Testis (tissue), 5 donors: ENCODE measurements at places on chromosomes 16 and 17. TPM values are rescaled to one million over a fixed set of nuclear protein-coding genes. Genes with fewer than 3 reads are reported as not detected.

GRCh38 chr17:68384471-68384870, 72.8 kb downstream of the WIPI1 start:
- no peak for DNase-seq

DNA sequence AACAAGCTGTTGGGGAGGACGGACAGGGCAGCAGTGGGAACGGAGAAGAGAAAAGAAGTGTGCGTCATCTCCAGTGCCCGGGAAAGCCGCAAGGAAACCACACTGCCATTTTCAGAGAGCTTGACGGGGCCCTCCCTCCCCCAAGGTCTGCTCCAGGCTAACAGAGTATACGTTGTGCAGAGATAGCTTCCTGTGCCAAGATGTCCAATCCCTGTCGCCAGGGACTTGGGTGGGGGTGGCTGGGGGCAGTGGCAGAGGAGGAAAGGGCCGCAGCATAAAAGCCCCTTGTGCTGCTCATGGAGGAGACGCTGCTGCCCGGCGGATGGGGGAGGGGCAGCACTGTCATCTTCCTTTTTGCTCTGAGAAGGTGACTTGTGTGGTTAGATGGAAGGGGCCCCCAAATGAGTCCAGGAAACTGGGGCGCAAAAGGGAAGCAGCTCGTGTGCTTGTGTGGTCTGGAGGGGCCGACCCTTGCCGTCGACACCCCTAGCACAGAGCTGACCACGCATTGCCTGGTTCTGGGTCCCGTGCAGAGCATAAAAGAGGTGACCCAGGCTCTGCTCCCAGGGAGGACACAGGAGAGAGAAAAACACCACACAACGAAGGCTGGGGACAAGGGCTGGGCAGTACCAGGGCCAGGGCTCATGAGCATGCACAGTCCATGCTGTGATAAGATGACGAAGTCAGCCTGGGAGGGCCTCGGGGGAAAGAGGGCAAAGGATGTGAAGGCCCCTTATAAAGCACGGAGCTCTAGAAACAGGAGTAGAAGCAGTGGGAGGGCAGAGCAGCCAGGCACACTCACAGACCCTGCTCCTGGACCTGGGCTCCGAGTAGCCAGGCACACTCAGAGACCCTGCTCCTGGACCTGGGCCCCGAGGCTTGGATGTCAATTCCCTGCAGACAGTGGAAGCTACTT, 372.7 kb downstream of the SLC39A11 start:
- no peak for DNase-seq

DNA sequence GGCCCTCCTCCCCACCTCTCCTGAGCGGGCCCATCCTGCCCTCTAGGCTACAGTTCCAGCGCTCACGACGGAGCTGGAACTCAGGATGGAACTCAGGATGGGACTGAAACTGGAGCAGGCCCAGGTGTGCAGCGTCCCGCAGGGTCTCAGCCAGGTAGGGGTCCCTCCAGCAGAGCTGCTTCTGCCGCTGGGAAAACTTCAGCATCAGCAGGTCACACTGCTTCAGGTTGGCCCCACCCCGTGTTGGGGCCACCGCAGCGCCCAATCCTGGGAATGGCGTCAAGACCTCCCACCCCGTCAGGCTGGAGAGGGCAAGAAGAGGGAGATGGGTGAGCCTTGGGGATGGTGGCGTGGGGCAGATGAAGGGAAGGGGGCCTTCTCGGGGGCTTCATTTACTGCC, 62.6 kb upstream of the TMEM97 start:
- DNase-seq: no peak

DNA sequence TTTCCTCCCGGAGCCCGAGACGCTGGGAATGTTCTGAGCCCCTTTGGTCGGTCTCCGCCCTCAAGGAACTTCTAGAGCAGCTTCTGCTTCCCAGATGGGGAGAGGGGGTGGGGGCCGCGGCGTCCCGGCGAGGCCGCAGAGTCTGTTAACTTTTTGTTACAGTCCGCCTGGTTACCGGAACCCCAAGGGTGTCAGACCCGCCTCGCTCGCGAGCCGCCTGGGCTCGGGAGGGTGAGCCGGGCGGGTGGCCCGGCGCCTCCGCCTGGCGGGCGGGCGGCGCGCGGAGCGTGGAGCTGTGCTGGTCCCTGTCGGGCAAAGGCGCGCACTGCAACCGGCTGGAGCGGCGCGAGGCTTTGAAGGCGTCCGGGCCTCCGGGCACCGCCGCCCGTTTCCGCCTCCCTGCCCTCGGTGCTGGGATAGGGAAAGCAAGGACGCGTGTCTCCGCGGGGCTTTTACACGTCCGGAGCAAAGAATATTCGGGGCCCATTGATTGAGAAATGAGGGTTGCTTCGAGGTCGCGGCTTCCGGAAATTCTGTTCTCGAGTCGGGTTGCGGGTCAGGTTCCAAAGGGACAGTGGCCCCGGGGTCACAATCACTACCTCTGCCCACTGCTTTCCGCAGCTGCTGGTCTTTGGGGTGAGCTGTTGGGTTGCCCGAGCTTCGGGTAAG, 1.7 kb downstream of the HS3ST3B1 start:
- peak; percentile 87 for DNase-seq

DNA sequence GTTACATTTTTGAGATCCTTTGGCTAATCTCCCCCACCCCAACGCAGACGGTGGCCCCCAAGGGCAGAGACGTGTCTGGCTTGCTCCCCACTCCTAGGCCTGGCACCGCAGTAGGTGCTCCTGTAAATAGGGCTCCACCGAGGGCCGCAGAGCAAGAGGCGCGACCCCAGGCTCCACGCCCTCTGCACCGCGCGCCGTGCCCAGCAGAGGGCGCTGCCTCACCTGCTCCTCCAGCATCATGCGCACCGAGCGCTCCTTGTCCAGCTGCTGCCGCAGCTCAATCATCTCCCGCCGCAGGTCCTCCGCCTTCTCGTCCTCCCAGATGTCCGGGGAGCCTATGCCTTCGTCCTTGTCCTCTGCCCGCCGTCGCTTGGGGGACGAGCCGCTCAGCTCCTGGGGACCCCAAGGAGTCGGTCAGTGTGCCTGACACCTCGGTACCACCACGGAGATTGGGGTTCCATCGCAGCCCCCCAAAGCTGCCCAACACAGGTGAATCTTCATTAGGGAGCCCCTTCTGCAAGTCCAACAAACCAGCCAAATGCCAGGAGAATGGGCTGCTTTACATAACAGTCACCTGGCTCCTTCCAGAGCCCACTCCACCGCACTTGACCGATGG, 11.2 kb downstream of the TFAP4 start:
- peak; percentile 70 for DNase-seq

GRCh38 chr17:13592427-13592826, 9.3 kb downstream of the HS3ST3A1 start:
- DNase-seq: no peak

TEX14 gene
- 27.7 TPM for total RNA-seq

EXOC3L1 gene
- 5.1 TPM for total RNA-seq

KIF19 gene
- total RNA-seq: 3.0 TPM
